ENCODE measurements at places on chromosomes 1 and 21. TPM values are rescaled to one million over a fixed set of nuclear protein-coding genes. Genes with fewer than 3 reads are reported as not detected.

Gene DNALI1
- polyA plus RNA-seq, result 0.13 TPM

Gene PBX1
- polyA plus RNA-seq, result 0.41 TPM

Gene SYT2
- polyA plus RNA-seq, result not detected

Gene ZNF648
- polyA plus RNA-seq, result not detected

Gene TMPRSS3
- polyA plus RNA-seq, result not detected

DNA sequence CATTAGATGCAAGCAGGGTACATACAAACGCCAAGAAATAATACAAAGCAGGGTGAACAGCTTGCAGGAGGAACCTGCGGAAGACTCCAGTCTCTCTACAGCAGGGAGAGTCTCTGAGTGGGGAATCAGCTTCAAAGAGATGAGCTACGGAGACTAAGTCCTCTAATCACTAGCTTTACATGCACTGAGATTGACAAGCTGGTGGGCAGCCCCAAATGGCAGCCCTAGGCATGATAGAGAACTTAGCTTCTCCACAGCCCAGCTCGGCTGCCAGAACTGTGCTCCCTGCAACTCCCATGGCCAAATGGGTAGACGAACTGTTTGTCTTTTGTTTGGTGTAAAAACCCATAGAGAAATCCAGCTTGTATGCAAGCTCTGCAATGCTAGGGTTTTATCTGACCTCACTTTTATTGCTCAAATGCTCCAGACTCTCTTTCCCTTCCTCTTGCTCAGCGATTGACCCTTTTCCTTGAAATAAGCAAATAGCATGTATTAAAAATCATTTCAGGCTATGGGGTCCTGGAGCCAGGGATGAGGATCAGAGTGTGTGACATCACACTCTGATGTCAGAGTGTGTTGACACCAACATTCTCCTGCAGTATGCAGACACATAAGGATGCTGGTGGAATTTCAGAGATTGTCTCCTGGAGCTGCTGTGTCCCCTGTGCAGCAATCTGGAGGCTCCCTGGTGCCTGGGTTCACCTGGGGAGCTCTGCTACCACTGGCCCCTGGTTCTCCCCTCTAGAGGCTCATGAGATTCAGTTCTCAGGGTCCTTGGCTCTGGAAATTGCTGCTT is 238.5 kb downstream of the TTLL7 start:
- DNase-seq, result no peak

GRCh38 chr1:76023669-76024435 is 50.7 kb upstream of the ST6GALNAC3 start:
- no peak for DNase-seq

DNA sequence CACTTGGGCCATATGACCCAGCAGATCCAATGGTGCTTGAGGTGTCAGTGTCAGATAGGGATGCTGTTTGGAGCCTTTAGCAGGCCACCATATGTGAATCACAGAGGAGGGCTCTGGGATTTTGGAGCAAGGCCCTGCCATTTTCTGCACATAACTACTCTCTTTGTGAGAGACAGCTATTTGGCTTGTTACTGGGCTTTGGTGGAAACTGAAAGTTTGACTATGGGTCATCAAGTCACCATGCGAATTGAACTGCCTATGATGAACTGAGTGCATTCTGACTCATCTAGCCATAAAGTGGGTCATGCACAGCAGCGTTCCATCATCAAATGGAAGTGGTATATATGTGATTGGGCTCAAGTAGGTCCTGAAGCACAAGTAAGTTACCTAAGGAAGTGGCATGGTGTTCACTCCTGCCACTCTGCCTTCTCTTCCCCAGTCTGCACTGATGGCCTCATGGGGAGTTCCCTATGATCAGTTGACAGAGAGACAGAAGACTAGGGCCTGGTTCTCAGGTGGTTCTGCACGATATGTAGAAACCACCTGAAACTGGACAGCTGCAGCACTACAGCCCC is 447.3 kb downstream of the AGBL4 start:
- no peak for DNase-seq

GRCh38 chr1:244749230-244750016 is 86.0 kb upstream of the COX20 start:
- DNase-seq, result no peak
